AG09319 (cell line): ENCODE measurements at places on chromosomes 5 and 9.

DNA sequence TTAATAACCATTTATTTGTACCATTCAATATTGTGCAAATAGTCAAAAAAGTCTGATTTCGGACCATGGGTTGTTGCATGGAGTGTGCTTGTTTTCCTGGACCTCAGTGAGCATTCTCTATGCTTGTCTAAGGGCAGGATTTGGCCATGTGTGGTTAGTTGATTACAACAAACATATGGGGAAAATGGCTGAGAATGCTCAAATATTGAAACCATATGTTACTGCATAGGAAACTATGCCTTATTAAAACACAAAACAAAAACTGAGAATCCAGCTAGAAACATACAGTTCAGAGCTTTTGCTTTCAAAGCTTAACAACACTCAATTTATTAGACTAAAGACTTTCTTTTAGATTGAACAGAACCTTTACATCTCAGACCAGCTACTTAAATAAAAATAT is 928.3 kb downstream of the NR2F1-AS1 start:
- DNase-seq: peak; percentile 42

- DNase-seq: no peak
Measured at GRCh38 chr9:117835798-117836197, 131.6 kb downstream of the TLR4 start.

GRCh38 chr9:13570068-13570974 is 290.8 kb upstream of the MPDZ start:
- no peak for DNase-seq

DNA sequence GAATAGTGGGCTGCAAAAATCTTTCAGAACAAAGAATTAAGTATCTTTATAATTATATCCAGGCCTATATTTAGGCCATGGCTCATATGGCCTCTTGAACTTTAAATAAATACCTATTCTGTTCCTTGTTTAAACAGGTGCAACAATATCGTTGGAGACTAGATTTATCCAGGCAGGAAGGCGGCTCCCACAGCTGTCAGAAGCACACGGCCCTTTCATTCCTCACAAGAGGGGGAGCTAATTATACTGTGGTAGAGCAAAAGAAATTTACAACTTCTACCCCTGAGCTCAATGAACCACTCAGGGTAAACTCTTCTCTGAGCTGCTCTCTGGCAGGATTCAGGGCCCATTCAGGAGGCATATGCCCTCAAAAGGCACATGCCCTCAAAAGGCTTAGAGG is 31.3 kb downstream of the TMEM174 start:
- DNase-seq: no peak

DNA sequence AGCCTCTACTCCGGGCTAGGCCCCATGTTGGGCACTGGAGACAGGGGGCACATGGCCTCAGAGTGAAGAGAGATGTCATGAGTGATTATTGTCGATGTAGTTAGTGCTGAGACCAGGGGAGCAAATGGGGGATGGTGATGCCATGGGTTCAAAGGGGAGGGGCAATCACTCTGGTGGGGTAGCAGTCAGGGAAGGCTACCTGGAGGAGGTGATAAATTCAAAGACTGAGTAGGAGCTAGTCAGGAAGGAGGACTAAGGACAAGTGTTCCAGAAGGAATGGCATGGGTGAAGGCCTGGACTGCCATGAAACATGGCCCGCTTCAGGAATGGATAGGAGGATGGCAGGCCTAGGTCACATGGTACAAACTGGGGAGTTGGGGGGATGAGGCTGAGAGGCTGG is 41.6 kb downstream of the C9orf50 start:
- no peak for DNase-seq

GRCh38 chr5:157903117-157903450 is 44.1 kb upstream of the CLINT1 start:
- DNase-seq: no peak

- no peak for DNase-seq
Measured at GRCh38 chr5:3140117-3140516, 388.6 kb upstream of the IRX2 start.

DNA sequence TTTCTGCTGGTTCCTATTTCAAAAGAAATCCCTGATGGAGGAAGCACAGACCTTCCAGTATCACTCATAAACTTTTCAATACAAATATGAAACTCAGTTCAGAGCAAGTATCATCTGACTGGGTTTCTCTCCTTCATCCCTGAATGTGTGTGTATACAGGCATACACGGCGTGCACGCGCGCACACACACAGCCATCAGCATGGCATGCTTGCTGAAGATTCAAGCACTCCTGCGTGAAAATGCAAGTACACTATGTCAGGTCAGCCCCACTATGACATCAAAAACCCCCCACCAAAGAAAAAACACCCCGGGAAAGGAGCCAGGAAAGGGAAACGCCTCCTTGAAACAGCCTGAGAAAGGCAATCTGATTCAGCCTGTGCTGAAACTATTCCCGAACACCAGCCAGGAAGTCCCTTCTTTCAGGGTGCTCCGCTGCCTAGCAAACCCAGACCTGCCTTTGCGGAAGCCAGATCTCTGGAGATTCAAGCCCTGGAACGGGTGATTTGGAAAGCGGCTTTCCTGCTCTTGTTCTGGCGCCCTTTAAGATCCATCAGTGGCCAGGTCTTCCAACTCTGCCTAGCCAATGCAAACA is 831 bp downstream of the KLHL3 start:
- no peak for DNase-seq

DNA sequence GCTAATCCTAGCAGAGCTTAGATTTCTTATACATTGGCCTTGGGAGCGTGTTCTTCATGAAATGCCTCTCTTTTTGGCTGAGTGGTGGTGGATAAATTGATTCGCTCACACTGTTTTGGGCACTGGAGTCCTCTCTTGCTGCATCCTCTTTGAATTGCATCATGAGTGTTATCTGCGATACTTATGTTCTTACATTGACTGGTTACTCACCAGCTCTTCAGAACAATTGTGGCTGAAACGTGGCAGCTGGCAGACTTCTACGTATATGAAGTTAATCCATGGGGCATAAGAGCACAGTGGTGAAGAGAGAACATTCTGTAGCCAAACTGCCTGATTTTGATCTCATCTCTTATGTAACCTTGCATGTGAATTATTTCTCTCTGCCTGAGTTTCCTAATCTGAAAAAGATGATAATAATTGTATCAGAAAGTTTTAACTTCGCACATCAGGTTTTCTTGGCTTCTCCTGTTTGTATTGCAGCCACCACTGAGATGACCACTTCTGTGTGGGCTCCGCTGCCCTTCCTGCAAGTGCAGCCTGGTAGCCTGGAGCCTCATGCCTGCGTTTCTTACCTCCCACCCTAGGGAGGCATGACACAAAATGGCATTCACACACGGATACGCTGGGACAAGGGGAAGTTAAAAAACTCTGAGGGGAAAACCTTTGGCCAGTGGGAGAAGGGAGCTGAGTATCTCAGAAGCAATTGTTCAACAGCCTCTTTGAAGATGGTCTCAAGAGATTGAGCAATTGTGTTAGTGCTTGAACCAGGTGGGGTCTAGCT is 295.2 kb downstream of the ARHGAP26 start:
- peak; percentile 78 for DNase-seq

DNA sequence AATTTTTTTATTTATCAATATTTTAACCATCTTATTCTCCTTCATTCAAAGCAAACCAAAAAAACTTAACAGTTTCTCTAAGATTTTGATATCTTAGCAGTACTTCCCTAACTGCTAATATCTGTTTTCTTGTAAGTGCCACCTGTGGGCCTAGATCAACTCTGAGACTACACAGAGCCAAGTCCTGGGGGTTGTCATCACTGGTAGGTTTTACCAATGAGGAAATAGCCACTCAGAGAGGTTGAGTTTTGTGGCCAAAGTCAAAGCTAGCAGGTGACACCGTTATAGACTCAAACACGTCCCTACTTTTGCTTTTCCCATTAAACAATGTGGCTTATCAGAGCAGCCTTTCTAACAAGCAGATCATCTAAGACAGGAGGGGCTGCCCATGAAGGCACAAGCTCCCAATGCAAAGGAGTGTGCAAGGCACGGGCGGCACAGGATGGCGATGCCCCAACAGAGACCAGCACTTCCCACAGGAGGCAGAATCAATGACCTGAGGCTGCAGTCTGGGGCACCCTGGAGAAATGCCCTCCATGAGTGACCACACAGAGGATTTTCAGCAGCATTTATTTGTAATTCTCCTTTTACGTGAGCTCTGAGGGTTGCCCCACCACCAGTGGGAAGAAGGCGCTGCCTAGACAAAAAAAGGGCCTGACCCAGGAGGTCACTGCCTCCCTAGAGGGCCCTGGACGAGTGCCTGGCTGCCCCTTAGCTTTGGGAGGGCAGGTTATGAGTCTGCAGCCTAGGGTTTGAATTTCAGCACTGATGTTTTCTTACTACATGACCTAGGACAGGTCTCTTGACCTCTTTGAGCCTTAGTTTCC is 7.4 kb downstream of the TBC1D2 start:
- no peak for DNase-seq

- DNase-seq: no peak
Measured at GRCh38 chr9:135065804-135066203, 21.7 kb upstream of the OLFM1 start.

GRCh38 chr9:35682520-35683315 is 7.0 kb downstream of the TPM2 start:
- no peak for DNase-seq

DNA sequence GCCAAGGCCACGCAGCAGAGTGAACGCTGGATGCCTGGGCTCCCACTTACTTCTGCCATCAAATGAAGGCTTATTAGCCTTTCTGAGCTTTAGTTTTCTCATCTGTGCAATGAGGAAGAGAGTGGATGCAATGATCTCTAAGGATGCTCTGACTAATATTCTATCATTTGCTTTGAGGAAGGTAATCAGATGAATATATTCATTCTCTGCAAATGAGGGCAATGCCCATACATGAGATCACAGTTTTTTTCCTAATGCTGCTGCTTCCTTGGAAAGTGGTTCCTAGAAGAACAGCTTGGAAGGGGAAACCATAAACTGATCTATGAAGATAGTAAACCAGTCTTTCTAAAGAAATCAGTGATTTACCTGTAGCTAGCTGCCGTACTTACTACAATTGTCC is 152.4 kb downstream of the NSG2 start:
- DNase-seq: no peak

GRCh38 chr5:13878357-13878756 is 66.1 kb downstream of the DNAH5 start:
- DNase-seq: no peak

DNA sequence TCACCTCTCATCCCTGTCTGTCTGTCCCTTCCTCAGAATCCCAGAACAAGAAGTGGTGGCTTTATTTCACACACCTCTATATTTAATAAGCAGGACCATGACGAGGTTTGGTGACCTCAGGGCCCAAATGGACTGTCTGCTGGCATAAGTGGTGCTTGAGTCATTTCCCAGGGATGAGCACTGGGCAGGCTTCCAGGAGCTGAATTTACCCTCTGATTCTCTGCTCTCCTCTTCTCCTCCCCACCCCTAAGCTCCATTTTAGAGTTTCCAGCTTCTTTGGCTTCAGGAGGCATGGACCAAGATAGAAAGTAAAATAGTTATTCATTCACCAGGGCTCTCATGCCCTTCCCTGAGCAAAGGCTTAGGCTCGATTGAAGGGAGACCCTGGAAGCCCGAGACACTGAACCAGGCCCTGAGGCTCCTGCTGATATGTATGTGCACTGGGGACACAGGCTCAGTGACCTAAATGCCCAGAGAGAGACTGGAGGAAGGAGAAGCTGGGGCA is 69.1 kb downstream of the PPARGC1B start:
- DNase-seq: peak; percentile 19

DNA sequence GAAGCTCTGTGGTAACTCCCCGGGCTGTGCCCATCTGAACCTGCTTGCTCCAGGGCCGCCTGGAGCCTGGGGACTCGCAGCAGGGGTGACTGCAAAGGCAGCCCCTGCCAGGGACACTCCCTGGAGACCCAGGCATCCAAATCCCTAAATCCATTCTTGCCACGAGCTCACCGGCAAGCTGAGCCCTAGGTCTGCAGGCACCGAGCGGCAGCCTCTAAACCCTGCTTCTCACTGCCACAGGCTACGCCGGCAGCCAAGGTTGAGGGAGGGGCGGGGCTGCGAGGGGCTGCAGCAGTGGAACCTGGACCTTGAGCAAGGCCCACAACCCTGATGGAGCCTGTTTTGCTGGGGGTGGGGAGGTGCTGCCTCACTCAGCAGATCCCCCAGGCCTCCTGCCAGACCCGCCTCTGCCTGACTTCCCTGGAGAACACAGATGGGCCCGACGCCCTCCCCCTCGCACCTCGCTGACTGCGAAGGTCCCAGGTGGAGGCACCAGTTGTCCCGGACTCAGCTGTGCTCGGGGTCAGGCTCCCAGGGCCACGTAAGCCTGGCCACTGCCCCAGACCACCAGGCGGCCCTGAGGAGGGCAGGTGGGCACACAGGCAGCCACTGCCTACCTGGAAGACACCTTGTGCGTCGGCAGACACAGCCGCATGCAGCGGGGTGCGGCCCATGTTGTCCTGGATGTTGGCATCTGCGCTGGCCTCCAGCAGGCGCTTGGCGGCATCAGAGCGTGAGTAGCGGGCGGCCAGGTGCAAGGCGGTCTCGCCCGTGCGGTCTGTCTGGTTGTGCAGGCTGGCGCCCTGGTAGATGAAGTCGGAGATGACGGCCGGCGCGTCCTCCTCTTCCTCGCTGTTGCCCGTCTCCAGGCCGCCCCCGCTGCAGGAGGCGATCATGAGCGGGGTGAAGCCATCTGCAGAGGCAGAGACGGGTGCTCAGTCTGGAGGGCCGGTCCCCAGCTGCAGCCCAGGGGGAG is 17.4 kb upstream of the SEC16A start:
- DNase-seq: no peak

- no peak for DNase-seq
Measured at GRCh38 chr5:77770293-77771005, 5.7 kb downstream of the TBCA start.

- DNase-seq: no peak
Measured at GRCh38 chr5:132059043-132059695, 1.3 kb upstream of the IL3 start.

DNA sequence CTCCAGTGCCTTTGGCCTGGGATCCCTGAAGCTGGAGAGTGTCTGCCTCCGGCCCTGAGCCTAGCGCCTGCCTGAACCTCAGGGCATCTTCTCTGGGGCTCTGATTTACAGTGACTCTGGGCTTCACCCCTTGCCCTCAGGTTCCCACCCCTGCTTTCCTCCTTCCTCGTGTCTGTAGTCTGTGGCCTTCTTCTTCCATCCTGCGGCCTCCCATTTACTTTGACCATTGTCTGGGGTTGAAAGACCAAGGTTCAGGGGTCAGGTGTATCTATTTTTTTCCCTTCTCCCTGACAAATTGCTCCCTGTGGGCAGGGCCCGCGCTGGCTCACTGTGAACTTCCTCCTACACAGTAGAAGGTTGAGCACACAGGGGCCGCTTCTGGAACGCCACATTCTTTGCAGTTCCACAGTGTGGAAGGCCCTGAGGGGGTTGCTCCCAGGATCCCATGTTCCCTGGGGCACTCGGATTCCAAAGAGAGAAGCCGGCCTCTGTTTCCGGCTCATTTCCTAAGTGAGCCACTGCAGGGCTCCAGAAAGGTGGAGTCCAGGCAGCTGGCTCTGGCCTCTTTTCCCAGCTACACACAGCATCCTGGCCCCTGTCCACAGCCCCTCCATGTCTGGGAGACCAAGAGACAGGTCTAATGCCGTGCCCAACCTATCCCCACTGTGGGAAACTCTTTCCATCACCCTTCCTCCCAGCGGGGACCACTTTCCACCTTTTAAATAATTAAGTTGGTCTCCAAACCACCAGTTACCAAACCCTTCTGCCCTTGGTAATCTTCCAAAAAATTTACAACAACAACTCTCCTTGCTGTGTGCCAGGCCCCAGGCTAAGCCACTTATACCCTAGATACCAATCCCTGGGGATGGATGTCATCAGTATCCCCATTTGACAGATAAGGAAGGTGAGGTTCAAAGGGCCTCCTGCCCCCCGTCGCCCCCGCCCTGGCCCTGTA is 140.3 kb upstream of the IER5L start:
- DNase-seq: no peak

- DNase-seq: no peak
Measured at GRCh38 chr9:17752021-17752420, 173.2 kb downstream of the SH3GL2 start.
